PC-3 (cell line): ENCODE measurements at places on chromosomes 12 and 14. TPM values are rescaled to one million over a fixed set of nuclear protein-coding genes. Genes with fewer than 3 reads are reported as not detected.
A peak's percentile ranks its signal among the peaks of the same experiment; 100 is the strongest.

Gene RTL1
- total RNA-seq, result not detected in 2 replicates

DNA sequence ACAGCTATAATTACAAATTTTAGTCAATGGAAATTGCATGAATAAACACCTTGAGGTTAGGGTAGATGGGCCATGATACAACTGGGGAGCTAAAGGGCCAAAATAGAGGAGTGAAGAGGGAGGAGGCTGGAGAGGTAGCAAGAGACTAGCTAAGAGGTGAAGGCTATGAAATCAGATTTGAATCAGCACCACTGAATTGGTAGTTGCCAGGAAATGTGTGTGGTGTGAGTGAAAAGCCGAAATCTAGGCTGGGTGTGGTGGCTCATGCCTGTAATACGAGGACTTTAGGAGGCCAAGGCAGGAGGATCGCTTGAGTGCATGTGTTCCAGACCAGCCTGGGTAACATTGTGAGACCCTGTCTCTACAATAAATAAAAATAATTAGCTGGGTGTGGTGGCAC is 22.7 kb downstream of the YY1 start:
- DNase-seq, result no peak
- no peaks in the 10 kb centered on the region for H3K4me1 ChIP-seq
- no peaks in the 10 kb centered on the region for H3K27me3 ChIP-seq
- peaks cover 22% of the 10 kb centered on the region for H3K36me3 ChIP-seq

- H3K4me1 ChIP-seq, result peaks cover 10% of the 10 kb centered on the region
- H3K36me3 ChIP-seq, result no peaks in the 10 kb centered on the region
- H3K27me3 ChIP-seq, result no peaks in the 10 kb centered on the region
Observed at GRCh38 chr12:66813137-66813892, 134.4 kb upstream of the GRIP1 start.

Gene OR6S1
- total RNA-seq, result not detected in 2 replicates

DNA sequence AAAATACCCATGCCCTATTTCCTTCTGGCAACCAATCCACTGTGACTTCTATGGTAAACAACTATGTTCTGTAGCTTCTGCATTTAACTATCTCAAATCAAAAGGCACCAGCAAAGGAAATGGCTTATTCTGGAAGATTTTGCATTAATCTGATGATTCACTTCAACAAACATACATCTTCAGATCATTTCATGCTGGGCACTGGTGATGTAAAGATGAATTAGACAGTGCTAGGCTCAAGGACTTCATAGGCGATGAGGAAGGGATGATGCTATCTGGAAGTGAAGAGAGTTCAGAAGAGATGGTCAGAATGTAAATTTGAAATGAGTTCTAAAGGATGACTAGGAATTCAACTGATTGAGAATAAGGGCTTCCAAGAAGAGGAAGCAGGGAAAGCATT is 363.3 kb downstream of the PAWR start:
- peaks cover 12% of the 10 kb centered on the region; the same call in 1 of the 2 replicates for H3K4me1 ChIP-seq
- H3K36me3 ChIP-seq, result no peaks in the 10 kb centered on the region
- DNase-seq, result peak; percentile 45

Gene SUOX
- total RNA-seq, result 18.0 and 33.9 TPM in 2 replicates

DNA sequence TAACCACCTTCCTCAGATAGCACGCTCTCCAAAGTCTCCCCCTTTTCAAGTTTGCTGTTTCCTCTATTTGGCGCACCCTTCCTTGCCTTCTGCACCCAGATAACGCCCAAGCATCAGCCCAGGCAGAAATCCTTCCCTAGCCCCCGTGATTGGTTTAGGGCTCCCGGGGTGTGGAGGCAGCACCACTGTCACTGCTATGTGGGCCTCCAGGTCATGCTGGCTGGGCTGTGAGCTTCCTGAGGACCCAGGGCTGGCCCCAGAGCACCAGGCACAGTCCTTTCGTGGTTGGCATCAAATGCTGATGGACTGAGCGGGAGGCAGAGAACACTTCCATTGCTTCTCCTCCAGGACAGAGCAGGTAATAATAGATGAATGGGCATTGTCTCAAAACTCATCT is 311.4 kb downstream of the BCL11B start:
- peaks cover 37% of the 10 kb centered on the region for H3K27me3 ChIP-seq
- no peaks in the 10 kb centered on the region for H3K36me3 ChIP-seq
- H3K4me1 ChIP-seq, result no peaks in the 10 kb centered on the region
- no peak for DNase-seq

DNA sequence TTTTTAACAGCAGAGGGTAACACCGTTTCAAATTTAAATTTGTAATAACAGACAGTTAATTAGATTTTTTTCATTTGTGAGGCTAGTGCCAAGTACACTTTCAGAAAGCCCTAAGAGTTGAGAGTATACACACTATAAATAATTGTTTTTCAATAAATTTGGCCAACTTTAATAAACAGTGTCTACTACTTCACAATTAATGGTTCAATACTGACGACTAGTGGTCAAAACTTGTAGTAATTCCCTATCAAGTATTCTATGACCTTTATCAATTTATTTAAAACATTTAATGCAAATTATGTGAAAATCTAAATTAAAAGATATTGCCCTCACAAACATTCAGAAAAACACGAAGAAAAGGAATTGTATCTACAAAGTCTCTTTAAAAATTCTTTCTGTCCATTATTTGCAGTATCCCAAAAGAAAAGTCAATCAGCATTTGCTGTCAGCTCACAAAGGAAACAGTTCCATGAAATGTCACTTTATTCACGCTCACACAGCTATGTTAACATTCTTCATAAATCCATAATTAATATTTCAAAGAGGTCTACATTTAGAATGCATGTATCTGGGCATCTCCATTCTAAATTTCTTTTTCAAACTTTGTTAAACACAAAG is 91.2 kb downstream of the CEP128 start:
- peak; percentile 71 for DNase-seq
- H3K27me3 ChIP-seq, result no peaks in the 10 kb centered on the region
- no peaks in the 10 kb centered on the region for H3K36me3 ChIP-seq
- no peak overlapping the region for H3K4me3 ChIP-seq
- H3K4me1 ChIP-seq, result peaks cover 22% of the 10 kb centered on the region

GRCh38 chr12:128789356-128789929 is 34.3 kb downstream of the SLC15A4 start:
- H3K4me1 ChIP-seq, result no peaks in the 10 kb centered on the region
- no peak for DNase-seq
- H3K27me3 ChIP-seq, result no peaks in the 10 kb centered on the region
- H3K27ac ChIP-seq, result no peak overlapping the region
- peaks cover 27% of the 10 kb centered on the region for H3K36me3 ChIP-seq
- H3K4me3 ChIP-seq, result no peak overlapping the region

DNA sequence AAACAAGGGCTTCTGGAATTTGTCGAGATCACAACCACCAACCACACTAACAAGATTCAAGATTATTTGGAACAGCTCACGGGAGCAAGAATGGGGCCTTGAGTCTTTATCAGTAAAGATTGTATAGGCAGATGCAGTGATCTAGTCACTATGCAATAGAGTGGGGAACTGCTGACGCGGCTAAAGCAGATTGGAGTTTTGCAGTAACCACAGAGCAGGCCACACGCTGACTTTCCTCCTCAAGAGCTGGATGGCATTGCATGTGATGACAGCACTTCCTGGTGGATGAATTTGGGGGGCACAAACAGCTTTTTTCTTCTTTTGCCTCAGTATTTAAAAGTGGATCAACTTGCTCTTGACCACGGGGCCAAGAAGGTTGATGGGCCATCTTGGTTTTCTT is 46.0 kb downstream of the KCNK13 start:
- no peaks in the 10 kb centered on the region for H3K27me3 ChIP-seq
- H3K4me1 ChIP-seq, result peaks cover 23% of the 10 kb centered on the region
- no peaks in the 10 kb centered on the region for H3K36me3 ChIP-seq
- no peak overlapping the region for H3K4me3 ChIP-seq
- no peak overlapping the region for H3K27ac ChIP-seq
- no peak for DNase-seq

DNA sequence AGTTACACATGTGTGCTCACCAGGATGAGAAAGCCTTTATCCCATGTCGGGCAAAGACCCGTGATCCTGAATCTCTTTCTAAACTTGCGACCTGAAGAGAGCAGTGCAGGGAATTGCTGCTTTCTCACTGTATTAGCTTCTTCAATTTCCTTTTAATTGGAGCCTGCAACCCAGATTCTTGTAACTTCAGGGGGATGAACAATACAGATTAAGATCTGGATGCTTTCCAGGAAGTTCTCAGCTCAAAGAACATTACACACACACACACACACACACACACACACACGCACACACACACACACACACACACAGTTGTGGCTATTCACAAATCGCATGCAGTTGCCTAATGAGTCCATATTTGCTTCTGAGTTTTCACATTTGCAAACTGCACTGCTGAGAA is 268.3 kb downstream of the NPAS3 start:
- H3K36me3 ChIP-seq, result no peaks in the 10 kb centered on the region
- H3K4me1 ChIP-seq, result no peaks in the 10 kb centered on the region
- DNase-seq, result no peak
- no peak overlapping the region for H3K4me3 ChIP-seq

GRCh38 chr12:28611115-28611435 is 420.8 kb downstream of the CCDC91 start:
- no peaks in the 10 kb centered on the region for H3K36me3 ChIP-seq
- H3K27me3 ChIP-seq, result no peaks in the 10 kb centered on the region
- peak overlapping the region; percentile 65 for H3K27ac ChIP-seq
- H3K4me3 ChIP-seq, result no peak overlapping the region
- DNase-seq, result peak; percentile 91

DNA sequence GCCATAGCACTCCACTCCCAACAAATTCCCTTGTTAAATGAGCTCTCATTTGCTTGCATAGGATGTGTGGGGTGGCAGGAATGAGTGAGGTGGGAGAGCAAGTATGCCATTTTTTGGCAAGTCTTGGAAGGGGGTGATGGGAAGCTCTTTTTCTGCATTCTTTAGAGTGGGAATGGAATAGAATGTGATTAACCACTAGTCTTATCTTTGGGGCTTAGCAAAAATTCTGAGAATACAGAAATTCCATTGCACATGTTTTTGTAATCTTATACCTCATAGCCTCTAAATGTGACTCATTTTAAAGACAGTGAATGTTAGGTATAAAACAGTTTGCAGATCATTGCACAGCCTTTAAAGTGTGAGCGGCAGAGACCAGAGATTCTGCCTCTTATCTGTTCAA is 28.4 kb upstream of the NEDD1 start:
- no peak overlapping the region for H3K27ac ChIP-seq
- H3K4me1 ChIP-seq, result peaks cover 38% of the 10 kb centered on the region
- no peak overlapping the region for H3K4me3 ChIP-seq

DNA sequence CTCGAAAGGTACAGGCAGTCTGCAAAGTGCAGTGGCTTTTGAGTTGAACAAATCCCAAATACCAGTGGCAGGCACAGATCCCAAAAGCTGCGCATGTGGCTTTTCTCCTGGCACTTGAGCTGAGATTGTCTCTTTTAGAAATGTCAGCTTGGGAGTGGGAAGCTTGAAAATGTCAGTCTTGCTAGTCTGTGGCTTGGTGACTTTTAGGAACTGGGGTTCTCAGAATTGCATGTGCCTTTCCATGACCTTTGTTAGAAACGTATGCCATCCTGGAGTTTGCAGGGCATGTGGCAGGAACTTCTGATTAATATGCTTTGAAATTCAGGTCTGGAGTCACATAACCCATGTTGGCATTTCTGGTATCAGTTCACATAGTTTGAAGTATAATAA is 182.1 kb downstream of the CHST11 start:
- no peak overlapping the region for H3K4me3 ChIP-seq
- H3K27me3 ChIP-seq, result no peaks in the 10 kb centered on the region
- no peak for DNase-seq
- peaks cover 5% of the 10 kb centered on the region; the same call in 1 of the 2 replicates for H3K36me3 ChIP-seq
- H3K4me1 ChIP-seq, result no peaks in the 10 kb centered on the region

- peak; percentile 59 for DNase-seq
- H3K4me3 ChIP-seq, result no peak overlapping the region
- H3K4me1 ChIP-seq, result no peaks in the 10 kb centered on the region
Observed at GRCh38 chr12:82996168-82996812, 309.6 kb downstream of the TMTC2 start.

DNA sequence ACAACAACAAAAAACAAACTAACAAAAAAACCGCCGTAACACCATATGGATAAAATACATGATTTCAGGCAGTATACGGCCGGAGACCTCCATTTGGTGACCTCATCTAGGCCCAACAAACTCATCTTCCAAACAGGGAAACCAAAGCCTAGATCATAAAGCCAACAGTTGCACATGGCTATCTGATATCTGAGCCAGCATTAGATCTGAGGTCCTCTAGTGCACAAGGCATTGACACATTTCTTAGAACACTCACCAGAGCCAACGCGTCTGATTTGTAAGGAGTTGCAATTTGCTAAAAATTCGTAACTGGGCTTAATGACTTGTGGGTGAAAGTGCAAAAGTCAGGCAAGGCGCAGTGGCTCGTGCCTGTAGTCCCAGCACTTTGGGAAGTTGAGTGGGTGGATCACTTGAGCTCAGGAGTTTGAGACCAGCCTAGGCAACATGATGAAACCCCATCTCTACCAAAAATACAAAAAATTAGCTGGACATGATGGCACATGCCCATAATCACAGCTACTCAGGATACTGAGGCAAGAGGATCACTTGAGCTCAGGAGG is 42.0 kb upstream of the NUDT4 start:
- no peak for DNase-seq
- no peak overlapping the region for H3K4me3 ChIP-seq
- H3K4me1 ChIP-seq, result no peaks in the 10 kb centered on the region
- no peaks in the 10 kb centered on the region for H3K36me3 ChIP-seq
- H3K27me3 ChIP-seq, result no peaks in the 10 kb centered on the region

Gene GALNT16
- 0.17 and 0.33 TPM in 2 replicates for total RNA-seq

Gene USP15
- total RNA-seq, result 39.3 and 46.1 TPM in 2 replicates

Gene BMP4
- 8.7 and 16.5 TPM in 2 replicates for total RNA-seq

DNA sequence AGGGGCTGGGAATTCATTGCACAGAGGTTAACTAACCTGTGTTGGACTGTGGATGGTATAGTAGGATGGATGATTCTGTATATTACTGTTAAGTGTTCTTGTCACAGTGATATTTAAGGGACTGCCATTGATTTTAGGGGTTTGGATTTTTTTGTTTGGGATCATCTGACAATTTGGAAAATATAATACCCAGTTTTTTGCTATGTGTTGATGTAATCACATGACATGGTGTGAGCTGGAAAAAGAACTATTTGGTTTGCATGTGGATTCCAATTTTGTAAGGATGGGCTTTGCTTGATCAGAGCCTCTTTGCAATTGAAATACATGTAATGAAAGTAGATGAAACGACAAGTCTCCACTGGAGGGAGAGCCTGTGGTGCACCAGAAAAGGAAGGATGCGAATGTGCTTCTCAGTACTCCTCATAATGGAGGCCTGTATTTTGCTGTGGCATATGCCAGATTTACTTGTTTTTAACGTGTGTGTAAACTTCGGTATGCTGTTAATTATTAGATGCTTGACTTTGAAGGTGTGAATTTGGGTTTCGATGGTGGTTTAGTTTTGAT is 2.7 kb downstream of the DYRK2 start:
- peak overlapping the region; percentile 96 for H3K4me3 ChIP-seq
- H3K27ac ChIP-seq, result no peak overlapping the region
- peaks cover 22% of the 10 kb centered on the region for H3K4me1 ChIP-seq
- no peaks in the 10 kb centered on the region for H3K27me3 ChIP-seq

DNA sequence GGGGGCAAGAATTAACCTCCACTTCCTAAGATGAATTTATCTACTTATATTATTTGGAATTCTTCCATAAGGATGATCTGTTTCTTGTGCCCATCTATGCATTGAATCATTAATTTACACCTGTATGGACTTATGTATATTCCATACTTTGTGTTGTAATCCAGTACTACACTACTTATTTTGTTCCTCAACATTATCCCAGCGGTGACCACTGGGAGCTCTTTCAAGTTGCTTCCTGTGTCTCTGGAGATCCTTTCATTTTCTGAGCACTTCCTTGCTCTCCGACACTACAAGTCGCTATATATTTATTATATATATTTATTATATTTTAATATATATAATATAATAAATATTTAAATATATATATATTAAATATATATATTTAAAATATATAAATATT is 54.9 kb upstream of the SCN8A start:
- H3K27ac ChIP-seq, result no peak overlapping the region
- peak; percentile 26 for DNase-seq
- peaks cover 34% of the 10 kb centered on the region for H3K4me1 ChIP-seq
- no peaks in the 10 kb centered on the region for H3K27me3 ChIP-seq
- H3K4me3 ChIP-seq, result no peak overlapping the region
